ENCODE measurements at places on chromosomes 5 and 9. TPM values are rescaled to one million over a fixed set of nuclear protein-coding genes. Genes with fewer than 3 reads are reported as not detected.

Gene LCN9
- total RNA-seq: not detected

DNA sequence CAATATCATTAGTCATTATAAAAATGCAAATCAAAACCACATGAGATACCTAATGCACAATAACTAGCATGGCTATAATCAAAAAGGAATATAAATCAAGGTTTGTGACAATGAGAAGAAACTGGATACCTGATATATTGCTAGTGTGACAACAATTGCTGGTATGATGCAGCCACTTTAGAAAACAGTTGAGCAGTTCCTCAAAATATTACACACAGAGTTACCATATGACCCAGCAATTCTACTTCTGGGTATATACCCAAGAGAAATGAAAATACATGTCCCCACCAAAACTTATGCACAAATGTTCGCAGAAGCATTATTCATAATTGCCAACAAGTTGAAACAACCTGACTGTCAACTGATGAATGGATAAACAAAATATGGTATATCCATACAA, 339.7 kb upstream of the POU5F2 start:
- no peak for DNase-seq

DNA sequence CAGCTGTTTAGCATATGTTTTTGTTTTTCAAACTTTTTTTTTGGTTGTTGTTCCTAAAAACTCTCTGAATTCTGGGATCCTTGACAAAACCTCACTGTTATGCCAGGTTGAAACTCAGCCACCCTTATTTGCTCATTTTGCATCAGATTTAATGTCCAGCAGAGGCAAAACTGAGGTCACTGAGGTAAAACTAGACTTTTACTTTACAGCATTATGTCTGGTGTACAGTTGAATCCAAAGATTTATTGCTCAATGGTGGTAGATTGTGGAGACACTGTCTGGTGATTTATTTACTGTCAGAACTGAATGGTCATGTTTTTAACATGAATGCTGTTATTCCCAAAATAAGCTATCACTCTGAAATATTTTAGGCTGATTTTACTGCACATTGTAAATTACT, 87.9 kb downstream of the FBXL7 start:
- no peak for DNase-seq

DNA sequence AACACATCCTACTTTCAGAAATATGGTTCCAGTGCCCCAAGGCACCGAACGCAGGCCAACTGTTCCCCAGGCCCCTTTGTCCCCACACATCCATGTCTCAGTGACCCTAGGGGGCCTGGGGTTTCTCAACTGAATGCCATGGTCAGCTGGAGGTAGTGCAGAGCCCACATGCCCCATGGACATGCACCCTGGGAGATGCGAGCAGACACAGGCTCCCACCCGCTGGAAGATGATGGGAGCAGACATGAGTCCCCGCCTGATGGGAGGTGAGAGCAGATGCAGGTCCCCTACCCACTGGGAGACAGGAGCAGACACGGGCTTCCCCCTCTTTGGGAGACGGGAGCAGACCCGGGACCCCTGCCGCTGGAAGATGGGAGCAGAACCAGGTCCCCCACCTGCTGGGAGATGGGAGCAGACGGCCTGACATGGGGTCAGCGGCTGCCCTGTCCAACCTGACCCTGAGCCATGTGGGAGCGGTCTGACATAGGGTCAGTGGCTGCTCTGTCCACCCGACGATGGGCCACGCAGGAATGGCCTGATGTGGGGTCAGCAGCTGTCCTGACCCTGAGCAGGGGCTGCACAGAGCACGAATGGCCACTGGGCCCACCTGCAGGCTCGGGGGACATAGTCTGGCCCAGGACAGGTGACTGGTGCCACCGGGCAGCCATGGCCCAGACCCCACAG, 18.4 kb downstream of the ZDHHC11B start:
- no peak for DNase-seq

- peak; percentile 69 for DNase-seq
Observed at GRCh38 chr9:127612939-127613582, 984 bp downstream of the STXBP1 start.

DNA sequence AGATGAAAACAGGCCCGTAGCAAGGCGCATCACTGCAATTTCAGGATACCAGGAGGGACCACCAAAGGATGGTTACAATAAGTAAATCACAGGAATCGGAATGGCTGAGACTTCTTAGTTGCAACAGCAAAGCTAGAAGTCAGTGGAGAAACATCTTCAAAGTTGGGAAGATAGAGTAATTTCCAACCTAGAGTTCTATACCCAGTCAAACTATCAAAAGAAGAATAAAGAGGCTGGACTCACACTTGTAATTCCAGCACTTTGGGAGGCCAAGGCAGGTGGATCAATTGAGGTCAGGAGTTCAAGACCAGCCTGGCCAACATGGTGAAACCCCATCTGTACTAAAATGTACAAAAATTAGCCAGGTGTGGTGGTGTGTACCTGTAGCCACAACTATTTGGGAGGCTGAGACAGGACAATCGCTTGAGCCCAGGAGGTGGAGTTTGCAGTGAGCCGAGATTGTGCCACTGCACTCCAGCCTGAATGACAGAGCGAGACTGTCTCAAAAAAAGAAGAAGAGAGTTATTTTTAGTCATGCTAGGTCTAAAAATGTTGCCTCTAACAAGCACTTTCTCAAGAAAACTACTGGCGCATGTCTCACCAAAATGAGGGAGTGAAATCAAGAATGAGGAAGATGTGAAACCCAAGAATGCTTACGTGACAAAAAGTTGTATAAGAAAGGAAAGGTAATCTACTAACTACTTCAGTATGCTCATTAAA, 267.7 kb downstream of the DENND1A start:
- DNase-seq: no peak

Gene C8G
- not detected for total RNA-seq

- no peak for DNase-seq
Observed at GRCh38 chr5:102737805-102738469, 17.2 kb upstream of the PAM start.

DNA sequence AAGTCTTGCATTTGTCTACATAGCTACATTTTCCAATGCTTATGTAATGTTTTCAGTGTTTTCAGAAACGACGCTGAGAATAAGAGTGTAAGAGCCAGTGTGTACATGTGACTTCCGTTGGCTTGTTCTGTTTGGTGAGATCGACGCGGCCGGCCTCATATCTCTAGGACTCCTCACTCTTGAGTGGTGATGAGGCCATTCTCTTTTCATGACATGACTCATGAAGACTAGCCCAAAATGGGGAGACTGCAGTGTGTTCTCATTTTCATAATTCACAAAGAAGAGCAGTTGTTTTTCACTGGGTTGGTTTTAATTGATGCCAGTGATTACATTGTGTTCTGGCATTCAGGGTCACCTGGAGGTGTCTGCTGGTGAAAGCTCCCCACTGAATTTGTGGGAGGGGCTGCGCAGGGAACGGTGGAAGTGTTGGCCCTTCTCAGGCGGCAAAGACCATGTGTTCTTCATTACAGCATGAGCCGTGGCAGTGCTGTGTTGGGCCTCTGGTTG, 131.5 kb upstream of the OTULINL start:
- no peak for DNase-seq

DNA sequence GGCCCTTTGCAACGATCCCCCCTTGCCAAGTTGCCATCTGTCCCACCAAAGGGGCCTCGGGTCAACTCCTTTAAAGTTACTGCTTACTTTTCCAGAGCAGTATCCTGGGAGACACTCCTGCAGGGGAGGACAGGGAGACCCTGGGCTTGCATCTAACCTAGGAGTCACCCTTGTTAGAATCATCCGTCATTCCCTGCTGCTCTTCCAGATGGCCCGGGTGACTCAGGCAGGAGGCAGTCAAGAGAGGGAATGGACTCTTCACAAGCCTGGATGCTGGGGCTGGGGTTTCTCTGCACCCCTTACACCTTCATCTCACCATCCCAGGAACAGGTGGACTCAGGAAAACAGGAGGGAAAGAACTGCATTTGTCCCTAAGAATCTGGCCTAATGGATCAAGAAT, 175.6 kb downstream of the GABBR2 start:
- DNase-seq: no peak

Gene GFI1B
- total RNA-seq: 0.53 TPM

DNA sequence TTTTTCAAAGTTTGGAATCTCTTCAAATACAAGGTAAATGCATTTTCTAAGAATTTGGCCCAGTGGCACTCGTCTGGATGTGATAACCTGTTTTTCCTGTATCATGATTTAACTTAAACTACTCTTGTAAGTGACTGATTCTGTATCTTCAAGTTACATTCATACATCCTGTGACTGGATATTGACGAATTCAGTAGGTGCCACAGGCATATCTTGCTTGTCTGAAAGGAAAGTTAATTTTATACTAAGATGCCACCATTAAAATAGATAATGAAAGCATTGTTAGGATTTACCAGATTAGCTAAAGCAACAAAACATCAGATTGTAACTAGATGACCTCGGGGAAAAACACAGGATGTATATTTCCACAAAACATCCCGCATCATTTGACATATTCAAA, 175.3 kb upstream of the ZNF608 start:
- no peak for DNase-seq

- DNase-seq: no peak
Observed at GRCh38 chr9:131217331-131218031, 58.8 kb downstream of the FAM78A start.

Gene NIPAL4
- total RNA-seq: not detected

GRCh38 chr5:40623480-40624420, 56.0 kb upstream of the PTGER4 start:
- no peak for DNase-seq

DNA sequence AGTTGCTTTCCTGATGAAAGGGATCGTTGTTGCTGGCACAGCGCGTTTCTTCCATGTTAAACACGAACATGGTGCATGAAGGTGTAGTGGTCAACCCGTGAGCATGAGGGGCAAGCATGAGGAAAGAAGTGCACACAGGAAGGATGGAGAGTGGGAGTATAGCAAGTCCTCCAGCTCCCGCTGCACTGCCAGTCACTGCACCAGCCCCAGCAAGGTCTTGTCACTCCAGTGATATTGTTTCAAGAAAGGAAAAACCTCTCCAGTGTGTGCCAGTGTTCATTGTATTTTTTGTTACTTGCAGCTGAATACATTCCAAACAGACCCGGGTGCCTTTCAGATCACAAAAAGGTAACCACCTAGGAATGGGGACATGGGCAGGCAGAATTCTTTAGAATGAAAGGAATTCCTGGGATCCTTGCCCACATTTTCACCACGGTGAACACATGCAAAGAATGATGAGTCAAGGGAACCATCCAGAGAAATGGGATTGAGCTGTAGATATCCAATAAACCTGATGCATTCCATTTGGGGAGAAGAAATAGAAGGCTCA, 186.3 kb downstream of the AOPEP start:
- peak; percentile 82 for DNase-seq

DNA sequence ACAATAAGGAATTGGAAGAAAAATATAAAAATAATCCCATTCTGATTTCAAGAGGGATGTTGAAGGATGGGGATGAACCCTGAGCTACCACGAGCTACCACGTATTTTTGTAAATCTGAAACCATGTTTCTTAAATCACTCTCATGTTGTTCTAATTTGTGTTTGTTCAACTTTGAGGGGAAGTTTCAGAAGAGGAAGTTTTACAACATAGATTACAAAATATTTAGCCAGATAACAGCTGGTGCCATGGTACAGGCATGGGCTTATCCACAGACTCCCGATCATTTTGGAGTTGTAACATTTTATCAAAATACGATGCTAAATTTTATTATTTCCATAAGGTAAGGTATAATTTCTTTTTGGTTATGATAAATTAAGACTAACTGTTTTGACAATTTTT, 15.2 kb downstream of the CCDC125 start:
- DNase-seq: no peak

GRCh38 chr5:108531367-108532128, 149.7 kb upstream of the FBXL17 start:
- DNase-seq: no peak

- DNase-seq: no peak
Observed at GRCh38 chr5:69432412-69433206, 17.7 kb downstream of the MARVELD2 start.

DNA sequence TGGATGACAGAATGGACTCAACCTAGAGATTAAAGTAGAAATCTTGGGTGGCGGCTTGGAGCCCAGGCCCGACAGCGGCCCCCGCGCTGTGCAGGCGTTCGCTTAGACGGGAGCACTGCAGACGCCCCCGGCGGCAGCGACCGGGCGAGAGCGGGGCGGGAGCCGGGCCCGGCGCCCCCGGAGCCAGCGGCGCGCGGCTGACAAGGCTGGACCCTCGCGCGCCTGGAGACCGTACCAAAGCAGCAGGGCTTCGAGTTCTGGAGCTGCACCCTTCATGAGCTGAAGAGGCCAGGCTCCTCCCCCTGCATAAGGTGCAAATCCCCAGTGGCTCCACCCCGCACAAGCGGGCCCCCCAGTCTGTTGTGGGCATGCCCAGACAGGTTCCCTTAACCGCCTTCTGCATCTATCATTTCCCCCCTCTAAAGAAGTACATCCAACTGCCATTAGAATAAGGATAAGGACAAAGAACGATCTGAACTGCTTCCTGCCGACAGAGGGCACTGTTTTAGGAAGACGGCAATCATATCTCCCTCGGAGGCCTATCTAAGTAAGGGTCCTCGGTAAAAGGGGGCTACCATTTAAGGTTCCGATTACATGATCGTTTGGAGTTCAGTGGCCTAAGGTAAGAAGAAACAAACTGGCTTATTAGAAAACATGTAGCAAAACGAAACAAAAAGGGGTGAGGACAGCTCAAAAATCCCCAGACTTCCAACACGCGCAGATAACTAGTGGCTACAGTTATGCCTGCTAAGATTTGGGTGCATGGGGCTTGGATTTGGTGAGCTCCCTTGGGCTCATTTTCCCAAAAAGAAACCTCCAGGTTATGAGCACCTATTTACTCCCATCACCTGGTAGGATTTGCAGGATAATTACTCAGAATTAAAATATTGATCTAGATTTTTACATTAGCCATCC, 66.3 kb downstream of the RGMB start:
- DNase-seq: no peak
